Fibroblast of mammary gland (primary cell): ENCODE measurements at places on chromosomes 16 and 17.

GRCh38 chr16:89723279-89724250 is 2.2 kb downstream of the ZNF276 start:
- DNase-seq: peak; percentile 34

GRCh38 chr17:33015716-33016346 is 24.2 kb downstream of the SPACA3 start:
- DNase-seq: no peak

GRCh38 chr16:19203374-19203966 is 35.4 kb downstream of the SYT17 start:
- no peak for DNase-seq

DNA sequence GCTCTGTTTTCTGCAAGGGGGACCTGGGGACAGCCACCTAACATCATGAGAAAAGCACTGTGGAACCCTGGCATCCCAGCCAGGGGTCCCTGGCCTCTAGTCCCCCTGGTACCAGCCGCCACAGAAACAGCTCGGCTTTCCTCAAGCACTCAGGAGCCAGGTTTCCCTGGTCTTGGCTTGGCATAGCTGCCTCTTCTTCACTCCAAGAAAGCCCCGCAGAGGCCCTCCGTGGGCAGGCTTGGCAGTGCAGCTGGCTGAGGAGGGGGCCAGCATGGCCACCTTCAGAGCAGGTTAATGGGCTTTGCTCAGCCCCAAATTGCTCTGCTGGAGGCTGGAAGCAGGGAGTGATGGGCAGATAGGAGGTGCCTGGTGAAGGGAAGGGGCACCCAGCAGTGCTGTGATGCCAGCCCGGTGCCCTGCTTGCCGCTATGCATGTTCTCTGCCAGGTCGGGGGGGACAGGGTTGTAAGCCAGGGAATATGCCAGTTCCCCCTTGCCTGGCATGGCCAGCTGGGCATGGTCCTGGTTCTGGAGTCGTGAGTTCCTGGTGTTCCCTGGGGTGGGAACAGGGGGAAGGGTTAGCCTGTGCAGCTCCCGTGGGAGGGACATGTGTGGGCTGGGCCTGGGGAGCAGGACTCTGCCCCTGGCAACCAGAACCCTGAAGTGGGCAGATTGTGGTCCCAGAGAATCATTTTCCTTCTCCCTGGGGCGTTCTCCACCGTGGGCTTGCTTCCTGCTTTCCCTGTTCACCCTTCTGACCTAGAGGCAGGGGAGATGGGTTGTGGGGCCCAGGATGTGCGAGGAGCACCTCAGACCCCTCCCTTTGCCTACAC is 3.2 kb downstream of the ANKRD13B start:
- DNase-seq: no peak

- DNase-seq: peak; percentile 80
Observed at GRCh38 chr17:80761110-80761871, 216.7 kb downstream of the RPTOR start.

GRCh38 chr16:2056681-2057407 is 9.1 kb downstream of the TSC2 start:
- DNase-seq: no peak

DNA sequence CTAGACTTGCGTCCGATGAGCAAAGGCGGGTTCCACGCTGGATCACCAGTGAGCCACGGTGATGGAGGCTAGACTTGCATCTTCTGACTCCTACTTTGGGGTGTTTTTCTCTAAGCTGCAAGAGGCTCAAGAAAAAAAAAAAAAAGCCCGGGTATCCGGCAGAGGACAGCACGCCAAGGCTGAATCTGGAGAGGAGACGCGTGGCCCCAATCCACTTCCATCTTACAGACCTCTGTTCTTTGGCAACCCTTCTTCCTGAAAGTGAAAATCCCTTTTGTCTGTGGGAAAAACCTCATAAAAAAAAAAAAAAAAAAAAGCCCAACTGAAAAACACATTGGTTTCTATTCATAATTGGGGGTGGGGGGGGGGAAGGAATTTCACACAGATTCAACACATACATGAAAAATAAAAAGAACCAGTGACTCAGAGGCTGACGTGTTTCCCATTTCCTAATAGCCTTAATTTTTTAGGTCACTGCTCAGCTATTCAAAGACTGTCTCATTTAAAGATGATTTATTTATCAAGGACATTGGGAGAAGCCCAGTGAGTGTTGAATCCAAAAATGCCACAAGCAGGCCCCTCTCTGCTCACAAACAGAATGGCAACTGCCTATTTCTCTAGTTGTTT is 258.3 kb downstream of the FOXL1 start:
- peak; percentile 96 for DNase-seq

- DNase-seq: no peak
Observed at GRCh38 chr17:75891022-75891604, 5.6 kb downstream of the TRIM65 start.

DNA sequence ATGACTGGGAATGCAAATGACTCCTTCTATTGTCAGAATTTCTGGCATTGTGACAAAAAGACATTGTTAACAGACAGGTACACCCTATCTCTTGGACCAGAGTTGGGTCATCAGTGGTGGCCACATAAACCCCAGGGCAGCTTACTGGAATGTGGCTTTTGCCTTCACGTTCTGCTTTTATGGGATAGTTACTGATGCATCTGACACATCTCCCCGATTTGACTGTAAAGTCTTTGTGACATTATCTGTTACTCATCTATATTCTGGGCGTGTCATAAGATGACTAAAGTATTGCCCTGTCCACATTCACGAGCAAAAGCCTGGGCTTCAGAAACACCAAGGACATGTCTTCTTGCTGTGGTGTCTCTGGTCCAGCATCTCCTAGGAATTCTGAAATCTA is 18.7 kb upstream of the AQP8 start:
- DNase-seq: peak; percentile 32

DNA sequence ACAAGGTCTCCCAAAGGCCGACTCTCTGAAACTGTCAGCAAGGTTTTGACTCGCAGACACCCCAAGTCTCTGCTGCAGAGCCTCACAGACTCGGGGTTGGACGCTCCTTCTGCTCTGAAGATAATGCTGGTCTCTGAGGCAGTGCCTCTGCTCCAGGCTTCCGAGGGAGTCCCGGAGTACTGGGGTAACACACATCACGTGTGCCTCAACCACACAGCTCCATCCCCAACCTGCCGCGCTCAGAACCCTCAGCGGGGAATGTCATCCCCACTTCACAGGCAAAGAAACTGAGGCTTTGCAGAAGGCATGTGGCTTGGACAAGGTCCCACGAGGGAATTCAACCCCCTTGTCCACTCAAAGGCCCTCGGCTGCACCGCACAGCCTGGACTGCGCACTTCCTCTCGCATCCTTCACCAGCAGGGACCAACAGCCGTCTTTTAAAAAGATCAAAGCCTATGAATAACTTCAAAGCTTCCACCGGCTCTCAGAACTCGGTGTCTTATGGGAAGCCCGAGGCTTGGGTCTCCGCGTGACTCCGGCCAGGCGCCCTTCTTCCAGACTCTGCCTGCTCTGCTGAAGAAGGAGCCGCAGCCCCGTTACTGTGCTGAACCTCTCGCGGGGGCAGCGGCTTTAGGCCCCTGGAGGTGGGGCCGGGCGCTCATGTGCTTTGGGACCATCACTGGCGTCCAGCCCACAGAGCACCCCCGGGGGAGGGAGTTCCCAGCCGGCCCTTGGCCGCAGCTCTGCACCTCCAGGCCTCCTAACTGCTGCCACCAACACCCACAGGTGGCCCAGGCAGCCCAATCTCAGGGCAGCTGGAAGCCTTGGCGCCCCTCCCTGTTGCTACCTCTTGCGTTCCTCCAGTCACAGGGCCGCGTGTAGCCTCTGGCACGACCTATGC is 2.2 kb downstream of the TMEM204 start:
- DNase-seq: peak; percentile 23

GRCh38 chr16:46756772-46757171 is 8.6 kb upstream of the MYLK3 start:
- DNase-seq: no peak

- no peak for DNase-seq
Observed at GRCh38 chr16:55915096-55915827, 40.1 kb upstream of the CES5A start.

GRCh38 chr16:78796221-78796866 is 696.9 kb downstream of the WWOX start:
- peak; percentile 33 for DNase-seq

- DNase-seq: peak; percentile 93
Observed at GRCh38 chr17:16371742-16372141, 9.1 kb upstream of the UBB start.

GRCh38 chr17:44219616-44220212 is at the start of gene UBTF:
Gene UBTF (minus strand): TSS chr17:44219675. CDS start chr17:44218229, 1,446 bp downstream.
- peak; percentile 36 for DNase-seq

GRCh38 chr16:8867932-8868415 is 832 bp downstream of the CARHSP1 start:
- DNase-seq: no peak

GRCh38 chr17:32755045-32755805 is 121.7 kb downstream of the MYO1D start:
- DNase-seq: peak; percentile 77

DNA sequence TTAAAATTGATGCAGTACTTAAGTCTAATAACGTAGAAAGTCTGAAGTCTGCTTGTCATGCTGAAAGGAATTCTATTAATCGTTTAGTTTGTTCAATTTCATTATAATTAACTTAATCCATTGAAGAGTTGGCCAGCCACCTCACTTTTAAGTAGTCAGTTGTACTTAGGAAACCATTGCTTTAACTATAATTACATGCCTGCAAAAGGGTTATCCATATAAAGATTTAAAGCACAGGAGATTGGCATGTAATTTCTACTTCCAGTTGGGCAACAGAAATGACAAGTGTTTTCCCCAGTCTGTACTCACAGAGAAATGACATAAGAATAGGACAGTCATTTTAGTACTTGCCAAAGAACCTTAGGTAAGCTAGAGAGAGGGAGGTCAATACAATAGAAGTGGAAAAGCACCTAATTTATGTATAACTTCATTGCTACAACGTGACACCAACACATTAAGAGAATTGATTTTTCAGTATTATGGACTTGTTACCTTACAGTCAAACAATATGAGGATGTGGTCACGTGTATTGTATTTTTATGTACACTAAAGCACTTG is 3.7 kb upstream of the USP32 start:
- no peak for DNase-seq

DNA sequence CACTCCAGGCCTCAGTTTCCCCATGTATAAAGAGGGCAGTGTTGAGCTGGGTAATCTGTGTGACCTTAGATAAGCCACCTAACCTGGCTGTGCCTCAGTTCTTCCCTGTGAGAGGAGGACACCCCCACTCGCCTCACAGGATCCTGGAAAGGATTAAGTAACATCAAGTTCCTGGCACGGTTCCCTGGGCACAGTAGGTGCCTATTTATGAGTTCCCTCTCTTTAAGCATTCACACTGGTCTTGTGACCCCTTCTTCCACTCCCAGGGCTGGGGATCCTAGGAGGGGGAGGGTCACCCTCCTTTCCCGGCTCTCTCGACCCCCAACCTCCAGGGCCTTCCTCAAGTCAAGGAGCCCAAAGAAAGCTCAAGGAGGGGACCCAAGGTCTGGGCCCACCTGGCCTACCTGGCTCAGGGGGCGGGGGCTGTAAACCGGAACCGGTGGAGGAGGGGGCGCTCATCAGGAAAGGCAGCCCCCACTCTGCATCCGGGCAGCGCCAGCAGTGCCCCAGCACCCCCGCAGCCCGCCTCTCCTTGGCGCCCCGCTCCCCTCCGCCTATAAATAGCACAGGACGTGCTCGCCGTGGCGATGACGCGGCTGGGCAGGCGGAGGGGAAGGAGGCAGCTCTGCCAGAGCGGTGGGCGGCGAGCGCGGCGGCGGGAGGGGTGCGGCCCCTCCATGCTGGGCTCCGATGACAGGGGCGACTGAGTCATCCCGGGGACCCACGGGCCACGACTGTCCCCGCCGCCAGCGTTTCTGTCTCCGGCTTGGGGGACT is 9.4 kb downstream of the RPL19 start:
- DNase-seq: peak; percentile 57

GRCh38 chr17:60388742-60389141 is 3.2 kb downstream of the USP32 start:
- DNase-seq: no peak

DNA sequence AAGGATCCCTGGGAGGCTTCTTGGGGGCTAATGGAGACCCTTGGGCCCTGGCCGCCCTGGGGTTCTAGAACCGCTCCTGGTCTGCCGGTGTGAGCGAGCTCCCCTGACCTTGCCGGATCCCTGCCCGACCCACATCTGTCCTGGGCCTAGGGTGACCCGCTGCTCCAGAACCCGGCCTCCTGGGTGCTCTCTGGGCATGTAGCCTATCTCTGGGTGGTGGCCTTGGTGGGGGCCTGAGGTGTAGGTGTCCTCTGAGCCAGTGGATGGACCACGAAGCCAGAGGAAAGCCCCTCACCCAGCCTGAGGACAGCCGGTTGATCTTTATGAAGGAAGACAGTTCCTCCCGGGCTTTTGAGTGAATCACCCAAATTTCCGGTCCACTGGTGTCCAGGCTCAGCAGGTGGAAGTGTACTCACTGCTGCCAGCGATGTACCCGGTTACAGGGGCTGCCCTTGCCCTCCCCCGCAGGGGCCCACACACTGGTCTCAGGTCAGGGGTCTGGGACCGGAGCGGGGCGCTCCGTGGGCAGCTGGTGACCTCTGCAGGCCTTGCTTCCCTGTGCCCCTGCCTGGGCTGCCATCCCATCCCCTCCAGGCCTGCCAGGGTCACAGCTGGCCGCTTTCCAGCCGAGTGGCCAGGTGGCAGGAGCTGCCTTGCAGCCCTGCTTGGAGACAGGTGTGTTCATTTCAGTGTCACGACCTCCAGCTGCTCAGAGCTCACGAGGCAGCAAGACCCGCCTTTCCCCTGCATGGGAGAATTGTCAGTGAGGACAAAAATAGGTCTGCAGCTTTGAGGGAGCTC is 10.5 kb upstream of the GSE1 start:
- DNase-seq: no peak

DNA sequence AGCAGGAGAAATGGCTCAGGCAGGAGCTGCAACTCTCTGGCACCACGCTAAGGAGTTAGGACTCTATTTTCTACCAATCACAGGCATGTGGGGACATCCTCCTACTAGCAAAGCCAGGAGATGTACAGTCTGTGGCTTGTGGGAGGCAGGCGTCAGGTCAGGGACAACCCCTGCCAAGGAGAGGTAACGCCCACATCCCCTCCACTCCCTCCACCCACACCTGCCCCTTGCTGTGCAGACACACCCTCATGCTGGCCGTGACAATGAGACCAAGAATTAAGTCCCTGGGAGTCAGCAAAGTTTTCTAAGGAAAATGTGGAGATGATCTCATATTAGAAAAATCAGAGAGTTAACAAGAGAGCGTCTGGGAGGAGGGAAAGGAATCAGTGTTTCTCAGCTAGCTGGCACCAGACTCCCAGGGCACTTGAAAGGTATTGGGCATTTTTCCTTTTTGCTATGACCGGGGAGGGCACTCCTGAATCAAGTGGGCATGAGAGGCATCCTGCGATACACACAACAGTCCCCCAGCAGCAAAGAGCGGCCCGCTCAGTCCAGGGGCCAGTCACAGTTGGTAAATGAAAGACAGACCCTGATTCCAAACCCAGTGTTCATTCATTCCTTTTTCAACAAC is 87.3 kb upstream of the RPL38 start:
- DNase-seq: no peak

- DNase-seq: no peak
Observed at GRCh38 chr17:45768000-45768399, 16.1 kb upstream of the CRHR1 start.
